ENCODE measurements at places on chromosomes 13 and 19.

DNA sequence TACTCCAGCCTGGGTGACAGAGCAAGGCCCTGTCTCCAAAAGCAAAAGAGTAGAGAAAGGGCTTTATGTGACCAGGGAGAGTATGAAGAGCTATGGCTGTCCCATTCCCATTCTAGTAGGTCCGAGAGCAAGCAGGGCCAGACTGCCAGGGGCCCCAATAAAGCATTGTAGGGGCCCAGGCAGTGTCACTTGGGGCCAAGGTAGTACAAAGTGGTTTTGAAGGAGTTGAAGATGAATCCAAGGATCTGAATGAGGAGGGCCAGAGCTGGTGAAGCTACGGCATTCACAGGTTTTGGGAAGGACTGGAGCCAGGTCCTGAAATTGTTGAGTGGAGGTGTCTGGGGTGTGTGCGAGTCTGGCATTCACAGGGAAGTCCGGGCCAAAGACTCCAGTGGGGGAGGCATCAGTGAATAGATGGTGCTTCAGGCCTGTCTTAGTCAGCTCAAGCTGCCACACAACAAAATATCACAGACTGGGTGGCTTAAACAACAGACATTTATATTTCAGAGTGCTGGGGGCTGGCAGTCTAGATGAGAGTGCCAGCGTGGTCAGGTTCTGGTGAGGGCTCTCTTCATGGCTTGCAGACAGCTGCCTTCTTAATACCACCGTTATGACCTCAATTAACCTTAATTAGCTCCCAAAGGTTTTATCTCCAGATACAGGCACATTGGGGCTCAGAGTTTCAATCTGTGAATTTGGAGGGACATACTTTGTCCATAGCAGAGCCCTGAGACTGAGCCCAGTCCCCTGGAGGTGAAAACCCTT, 9.9 kb downstream of the NACC1 start:
- no peak for DNase-seq

DNA sequence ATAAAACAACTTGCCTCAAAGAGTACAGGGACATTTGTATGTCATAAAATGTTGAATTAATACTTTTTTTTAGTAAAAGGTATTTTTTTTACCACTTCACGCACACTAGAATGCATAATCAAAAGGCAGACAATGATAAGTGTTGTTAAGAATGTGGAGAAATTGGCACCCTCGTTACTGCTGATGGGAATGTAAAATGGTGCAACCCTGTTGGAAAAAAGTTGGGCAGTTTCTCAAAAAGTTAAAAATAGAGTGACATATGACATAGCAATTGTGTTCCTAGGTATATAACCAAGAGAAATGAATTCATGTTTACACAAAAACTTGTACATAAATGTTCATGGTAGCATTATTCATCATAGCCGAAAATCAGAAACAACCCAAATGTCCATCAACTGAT, 109.5 kb downstream of the PIBF1 start:
- DNase-seq, result no peak

DNA sequence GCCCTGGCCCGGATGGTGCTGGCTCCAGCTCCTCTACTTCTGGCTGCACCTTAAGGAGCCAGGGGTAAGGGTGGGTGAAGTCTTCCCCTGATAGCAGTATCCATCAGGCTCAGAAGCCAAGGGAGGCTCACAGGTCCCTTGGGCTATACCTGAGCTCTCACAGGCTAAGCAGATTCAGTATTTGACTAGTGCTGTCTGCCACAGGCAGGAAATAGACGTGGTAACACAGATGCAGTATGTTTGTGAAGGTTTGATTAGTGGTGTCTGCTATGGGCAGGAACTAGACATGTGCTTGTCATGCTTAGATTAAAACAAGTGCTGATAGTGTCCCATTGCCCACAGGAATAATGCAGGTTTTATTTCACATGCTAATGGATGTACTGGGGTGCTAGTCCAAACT, 4.0 kb downstream of the SYT5 start:
- no peak for DNase-seq

GRCh38 chr19:29672933-29673336, 7.7 kb downstream of the PLEKHF1 start:
- no peak for DNase-seq

GRCh38 chr19:38387550-38388348, at the start of gene GGN:
Gene GGN, minus strand, starts transcription at chr19:38388034. Its CDS starts 773 bp downstream, at chr19:38387261.
- DNase-seq, result peak; percentile 62

- no peak for DNase-seq
Measured at GRCh38 chr19:48363500-48363809, 285 bp downstream of the TMEM143 start.

- DNase-seq, result no peak
Measured at GRCh38 chr13:68982961-68983619, 1124.5 kb upstream of the ATXN8OS start.

- no peak for DNase-seq
Measured at GRCh38 chr19:1408300-1409203, 1.2 kb downstream of the DAZAP1 start.

GRCh38 chr13:44160591-44161191, 212.9 kb upstream of the SERP2 start:
- no peak for DNase-seq

GRCh38 chr19:32053376-32053775, 292.0 kb upstream of the ZNF507 start:
- no peak for DNase-seq

All from DMS 273 treated with DMSO at 0.1 percent for 48 hours (cell line).